ENCODE measurements at places on chromosomes 7 and 10.

DNA sequence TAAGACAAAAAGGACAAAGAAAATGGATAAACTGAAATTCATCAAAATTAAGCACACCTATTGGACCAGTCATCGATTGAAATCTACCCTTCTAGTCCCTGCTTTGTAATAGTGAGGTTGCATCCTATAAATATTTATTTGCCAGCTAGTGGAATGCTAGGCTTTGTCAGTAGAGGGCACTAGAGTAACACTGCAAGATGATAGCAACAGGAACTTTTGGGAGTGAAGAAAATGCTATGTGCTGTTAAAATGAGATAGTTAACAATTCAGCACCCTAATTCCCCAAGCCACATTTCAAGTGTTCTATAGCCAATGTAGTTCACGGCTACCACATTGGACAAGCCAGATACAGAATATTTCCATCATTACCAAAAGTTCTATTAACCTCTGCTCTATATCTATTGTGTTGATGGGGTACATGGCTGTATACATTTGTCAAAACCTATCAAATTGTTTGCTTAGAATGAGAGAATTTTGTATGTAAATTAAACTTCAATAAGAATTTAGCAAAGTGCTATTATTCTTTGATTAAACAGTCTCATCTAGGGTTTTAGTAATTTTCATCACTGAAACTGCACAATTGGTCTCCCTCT is 69.8 kb downstream of the LSMEM1 start:
- DNase-seq, result no peak

DNA sequence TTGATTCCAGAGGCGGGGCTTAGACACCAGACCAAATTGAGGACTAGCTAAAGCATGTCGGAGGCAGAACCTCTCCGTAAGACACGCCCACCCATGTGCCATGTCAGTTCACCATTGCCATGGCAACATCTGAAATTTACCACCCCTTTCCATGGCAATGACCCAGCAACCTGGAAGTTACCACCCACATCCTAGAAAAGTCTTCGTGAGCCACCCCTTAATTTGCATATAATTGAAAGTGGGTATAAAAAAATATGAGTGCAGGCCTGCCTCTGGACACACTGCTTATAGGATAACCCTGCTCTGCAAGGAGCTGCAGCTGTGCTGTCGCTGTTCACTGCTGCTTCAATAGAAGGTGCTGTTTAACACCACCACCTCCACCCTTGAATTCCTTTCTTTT is 28.0 kb downstream of the TMEM270 start:
- no peak for DNase-seq

- no peak for DNase-seq
These were observed 212.3 kb upstream of the FZD1 start for GRCh38 chr7:91051966-91052365.

DNA sequence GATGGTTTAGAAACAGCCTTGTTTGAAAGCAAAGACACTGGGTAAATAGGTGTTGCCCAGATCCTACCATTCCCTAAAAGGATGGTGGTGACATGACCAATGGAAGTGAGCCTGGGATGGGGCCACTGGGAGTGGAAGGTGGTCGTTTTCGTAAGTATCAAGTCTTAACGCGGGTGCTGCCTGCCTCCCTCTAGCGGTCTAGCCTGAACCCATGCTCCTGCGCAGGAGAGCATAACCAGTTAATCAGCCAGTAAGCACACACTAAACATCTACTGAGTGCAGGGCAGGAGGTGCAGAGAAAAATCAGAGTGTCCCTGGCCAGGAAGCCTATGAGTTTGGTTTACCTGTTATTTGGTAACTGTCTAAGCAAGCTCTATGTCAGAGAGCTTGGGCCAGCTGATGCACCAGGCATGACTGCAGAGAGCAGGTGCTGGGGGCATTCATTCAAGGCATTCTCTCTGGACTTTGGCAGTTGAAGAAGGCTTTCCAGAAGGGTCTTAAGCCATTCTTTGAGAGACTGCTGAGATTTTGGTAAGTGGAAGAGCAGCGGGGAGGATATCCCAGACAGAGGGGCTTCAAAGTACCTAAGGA is 930 bp downstream of the GARIN1A start:
- peak; percentile 8 for DNase-seq

- DNase-seq, result no peak
These were observed 101.0 kb upstream of the DNAAF5 start for GRCh38 chr7:625376-625971.

GRCh38 chr7:149179241-149179640 is 16.1 kb upstream of the ZNF282 start:
- DNase-seq, result no peak

DNA sequence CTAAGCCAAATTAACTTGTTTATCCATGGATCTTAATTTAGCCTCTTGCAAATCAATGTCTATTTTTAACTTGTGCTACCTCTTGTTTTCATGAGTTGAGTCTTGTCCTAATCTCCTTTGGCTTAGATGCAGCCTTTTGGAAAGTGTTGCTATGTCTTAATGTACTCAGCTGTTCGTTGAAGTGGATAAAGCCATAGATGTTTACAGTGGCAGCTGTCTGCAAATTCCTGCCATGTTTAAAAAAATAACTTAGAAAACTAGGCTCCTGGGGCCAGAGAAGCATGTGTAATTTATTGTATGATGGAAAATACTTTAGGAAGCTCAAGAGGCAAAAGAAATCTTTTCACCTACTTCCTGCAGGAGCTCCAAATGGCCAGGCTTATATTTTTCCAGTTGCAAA is 253.1 kb upstream of the RHOBTB1 start:
- no peak for DNase-seq

- DNase-seq, result no peak
These were observed 59.5 kb upstream of the PDLIM1 start for GRCh38 chr10:95350219-95350829.

- DNase-seq, result no peak
These were observed 34.1 kb downstream of the WBP1L start for GRCh38 chr10:102777711-102778453.

DNA sequence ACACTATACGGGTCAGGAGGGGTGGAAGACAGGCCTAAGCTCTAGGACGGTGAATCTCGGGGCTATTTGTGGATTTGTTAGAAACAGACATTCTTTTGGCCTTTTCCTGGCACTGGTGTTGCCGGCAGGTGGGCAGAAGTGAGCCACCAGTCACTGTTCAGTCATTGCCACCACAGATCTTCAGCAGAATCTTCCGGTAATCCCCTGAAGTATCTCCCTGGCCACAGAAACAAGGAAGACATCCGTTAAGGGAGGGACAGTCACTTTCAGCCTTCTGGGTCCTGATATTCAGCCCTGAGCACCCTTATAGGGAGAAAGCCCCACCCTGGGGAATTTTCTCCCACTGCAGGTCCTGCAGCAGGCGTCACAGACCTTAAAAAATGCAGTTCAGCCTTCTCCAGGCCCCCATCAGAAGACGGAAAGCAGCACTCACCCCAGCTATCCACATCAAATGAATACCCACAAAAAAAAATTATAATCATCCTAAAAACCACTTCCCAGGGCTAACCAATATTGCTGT is 23.2 kb downstream of the PLAC9 start:
- no peak for DNase-seq

DNA sequence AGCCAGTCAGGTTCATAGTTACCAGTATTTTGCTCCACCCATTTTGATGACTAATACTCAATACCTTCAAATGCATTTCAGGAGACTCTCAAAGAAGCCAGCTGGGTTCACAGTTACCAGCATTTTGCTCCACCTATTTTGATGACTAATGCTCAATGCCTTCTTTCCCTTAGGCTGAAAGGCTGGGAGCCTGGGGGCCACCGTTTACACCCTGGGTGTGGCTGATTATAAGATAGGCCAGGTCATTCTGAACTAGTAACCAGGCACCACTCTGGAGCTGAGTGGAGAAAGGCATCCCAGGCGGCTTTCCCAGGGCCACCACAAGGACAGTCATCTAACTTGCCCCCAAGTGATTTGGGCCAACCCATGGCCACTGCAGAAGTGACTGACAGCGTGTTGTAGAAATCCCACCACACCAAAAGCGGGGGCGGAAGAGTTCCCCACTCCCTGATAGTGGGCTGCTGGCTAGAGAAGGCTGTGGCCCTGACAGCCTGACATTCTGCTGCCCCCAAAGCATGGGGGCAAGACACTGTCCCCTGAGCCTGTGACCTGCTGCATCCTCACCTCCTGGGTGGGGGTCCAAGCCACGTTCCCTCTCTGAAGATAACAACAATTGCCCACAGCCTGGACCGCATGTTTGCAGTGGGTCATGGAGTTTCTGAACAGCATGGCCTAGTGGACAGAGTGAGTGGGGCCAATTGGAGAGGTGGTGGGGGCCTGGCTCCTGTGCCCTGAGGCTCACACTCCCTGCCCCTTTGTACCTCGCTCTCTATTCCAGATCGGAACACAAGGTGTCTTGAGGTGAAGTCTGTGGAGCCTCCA is 23.0 kb upstream of the ZNF488 start:
- DNase-seq, result no peak

DNA sequence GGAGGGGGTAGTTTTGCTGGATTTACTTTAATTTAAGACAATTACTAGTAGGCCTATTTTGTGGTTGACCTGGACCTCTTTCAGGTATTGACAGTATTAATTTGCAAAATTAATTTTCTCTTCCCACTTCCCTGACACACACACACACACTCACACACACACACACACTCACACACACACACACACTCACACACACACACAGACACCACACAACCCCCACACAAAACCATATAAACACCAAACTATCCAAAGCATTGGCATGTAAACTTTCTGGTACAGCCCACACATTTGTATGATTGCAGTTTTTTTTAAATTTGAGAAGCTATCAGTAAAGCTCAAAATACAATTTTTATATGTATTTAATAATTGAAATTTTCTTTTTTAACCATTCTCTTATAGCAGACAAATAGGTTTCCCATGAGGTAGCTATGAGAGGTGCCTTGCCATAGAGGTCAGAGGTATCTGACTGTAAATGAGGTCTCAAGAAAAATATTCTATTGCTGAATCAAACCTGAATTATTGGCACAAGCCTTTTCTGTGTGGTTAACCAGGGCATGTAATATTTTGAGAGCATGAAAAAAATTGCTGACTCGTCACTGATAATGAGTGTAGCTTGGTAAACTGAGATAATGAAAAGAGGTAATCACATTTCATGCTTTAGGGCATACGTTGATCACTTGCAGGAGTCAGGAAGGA is 306.5 kb downstream of the GATA3 start:
- DNase-seq, result no peak

DNA sequence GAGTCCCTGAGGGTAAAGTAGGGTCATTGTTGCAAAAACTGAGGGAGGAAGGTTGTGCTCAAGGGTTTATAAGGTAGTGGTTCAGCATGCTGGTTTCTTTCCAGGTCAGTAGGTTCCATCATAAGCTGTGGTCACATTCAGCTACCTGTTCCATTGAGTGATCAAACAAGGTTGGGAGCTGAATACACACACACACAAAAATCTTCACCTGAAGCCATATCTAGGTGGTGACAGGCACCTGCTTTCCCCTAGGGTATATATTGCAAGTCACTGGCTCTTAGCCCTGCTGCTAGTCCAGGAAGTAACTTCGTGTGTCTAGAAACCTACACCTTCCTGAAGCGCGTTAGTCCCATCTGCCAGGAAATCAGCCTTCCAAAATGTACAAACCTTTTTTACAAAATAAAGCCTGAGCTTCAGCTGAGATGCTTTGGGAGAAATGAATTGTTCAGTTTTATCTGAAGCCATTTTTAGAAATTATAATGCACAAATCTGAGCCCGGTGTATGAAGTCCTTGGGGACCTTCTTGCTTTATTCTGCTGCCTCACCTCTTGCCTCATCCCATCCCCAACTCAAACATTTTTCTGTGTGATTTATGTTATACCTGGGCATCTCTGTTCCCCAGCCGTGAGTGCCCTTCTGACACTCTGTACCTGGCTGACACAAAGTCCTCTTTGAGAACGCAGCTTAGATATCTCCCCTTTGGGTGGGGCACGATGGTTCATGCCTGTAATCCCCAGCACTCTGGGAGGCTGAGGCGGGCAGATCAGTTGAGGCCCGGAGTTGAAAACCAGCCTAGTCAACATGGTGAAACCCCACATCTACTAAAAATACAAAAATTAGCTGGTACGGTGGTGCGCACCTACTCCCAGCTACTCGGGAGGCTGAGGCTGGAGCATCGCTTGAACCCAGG is 10.6 kb upstream of the LAMTOR4 start:
- DNase-seq, result no peak

DNA sequence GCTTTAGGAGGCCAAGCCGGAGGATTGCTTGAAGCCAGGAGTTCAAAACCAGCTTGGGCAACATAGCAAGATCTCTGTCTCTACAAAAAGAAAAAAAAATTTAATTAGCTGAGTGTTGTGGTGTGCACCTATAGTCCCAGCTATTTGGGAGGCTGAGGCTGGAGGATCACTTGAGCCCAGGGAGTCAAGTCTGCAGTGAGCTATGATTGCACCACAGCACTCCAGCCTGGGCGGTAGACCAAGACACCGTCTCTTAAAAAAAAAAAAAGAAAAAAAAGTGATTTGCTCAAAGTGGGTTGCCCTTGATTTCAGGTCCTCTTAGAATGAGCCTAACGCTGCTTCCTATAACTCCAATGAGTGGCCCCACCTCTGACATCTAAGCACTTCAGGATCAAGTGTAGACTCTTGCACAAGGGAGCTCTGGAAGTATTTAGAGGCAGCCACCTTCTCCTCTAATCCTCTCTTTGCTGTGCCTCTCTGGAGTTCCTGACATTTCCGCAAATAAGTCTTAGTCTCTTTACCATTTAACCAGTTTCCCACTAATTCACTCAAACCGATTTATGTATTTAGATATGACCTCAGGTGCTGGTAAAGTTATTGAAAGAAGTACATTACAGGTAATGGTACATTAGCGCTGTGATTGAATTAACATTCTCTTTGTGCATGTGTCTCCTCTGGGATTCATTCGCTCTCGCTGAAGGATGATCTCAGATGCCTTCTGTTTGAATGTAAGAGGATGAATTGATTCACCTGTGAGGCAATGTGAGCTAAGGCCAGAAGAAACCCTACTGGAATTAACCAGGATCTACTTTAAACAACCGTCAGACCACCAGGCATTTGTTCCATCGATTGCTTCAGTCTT is 60.8 kb upstream of the CELF2 start:
- no peak for DNase-seq

- DNase-seq, result no peak
These were observed 20.9 kb downstream of the MORN4 start for GRCh38 chr10:97612386-97612785.

GRCh38 chr7:7127773-7128172 is 54.6 kb upstream of the C1GALT1 start:
- DNase-seq, result no peak

- DNase-seq, result no peak
These were observed 137.3 kb downstream of the SDK1 start for GRCh38 chr7:3438352-3438751.

- no peak for DNase-seq
These were observed 454.2 kb upstream of the AKR1E2 start for GRCh38 chr10:4371691-4372295.

DNA sequence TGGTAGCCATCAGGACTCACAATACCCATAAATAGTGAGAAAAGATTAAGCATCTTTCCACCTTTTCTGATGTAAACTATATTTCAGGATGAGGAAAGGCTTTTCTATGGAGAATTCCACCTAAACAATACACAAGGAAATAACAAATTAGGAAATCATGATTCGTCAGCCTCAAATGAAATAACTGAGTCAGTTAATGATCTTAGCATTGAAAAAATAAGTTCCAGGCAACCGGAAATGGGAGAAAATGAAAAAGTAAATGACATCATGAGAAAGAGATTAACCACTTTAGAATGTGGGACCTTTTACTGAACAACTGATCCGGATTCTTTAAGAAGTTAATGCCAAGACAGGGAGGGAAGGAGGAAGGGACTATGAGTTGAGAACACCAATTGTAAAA is 742.3 kb downstream of the TNS3 start:
- DNase-seq, result no peak

GRCh38 chr7:102967798-102968197 is 55.0 kb downstream of the LRRC17 start:
- no peak for DNase-seq

All from stimulated activated CD4-positive, alpha-beta T cell treated with anti-CD3 and anti-CD28 coated beads, Interleukin-1b, Interleukin-23, amount 100 ng/mL, for 24 hours (primary cell).